ENCODE measurements at places on chromosomes 3 and 15. TPM values are rescaled to one million over a fixed set of nuclear protein-coding genes. Genes with fewer than 3 reads are reported as not detected.
A peak's percentile ranks its signal among the peaks of the same experiment; 100 is the strongest.

- no peak for DNase-seq
These were observed 69.5 kb upstream of the GUCA1C start for GRCh38 chr3:109023167-109023566.

DNA sequence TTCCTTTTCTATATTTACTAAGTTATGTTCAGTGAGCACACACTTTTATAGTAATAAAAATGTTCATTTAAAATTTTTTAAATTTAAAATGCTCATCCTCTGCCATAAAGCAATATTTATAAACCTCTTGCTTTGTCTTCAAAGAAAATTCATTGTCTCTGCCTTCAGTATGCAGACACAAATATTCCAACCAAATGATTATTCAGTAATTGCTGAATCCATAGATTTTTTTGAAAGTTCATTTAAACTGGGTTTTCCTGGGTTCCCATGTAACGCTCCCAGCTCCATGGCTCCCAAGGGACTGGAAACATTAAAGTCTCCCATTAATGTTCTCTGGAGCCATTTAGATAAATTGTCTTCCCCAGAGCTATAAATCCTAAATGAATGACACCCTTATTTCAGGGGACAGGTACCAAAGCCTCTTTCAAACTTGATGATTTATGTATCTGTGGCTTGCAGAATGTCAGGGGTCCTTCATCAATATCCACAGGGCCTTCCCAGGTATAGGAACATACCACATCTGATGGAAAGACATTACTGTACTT lies 15.2 kb upstream of the GLCE start:
- no peak for DNase-seq

DNA sequence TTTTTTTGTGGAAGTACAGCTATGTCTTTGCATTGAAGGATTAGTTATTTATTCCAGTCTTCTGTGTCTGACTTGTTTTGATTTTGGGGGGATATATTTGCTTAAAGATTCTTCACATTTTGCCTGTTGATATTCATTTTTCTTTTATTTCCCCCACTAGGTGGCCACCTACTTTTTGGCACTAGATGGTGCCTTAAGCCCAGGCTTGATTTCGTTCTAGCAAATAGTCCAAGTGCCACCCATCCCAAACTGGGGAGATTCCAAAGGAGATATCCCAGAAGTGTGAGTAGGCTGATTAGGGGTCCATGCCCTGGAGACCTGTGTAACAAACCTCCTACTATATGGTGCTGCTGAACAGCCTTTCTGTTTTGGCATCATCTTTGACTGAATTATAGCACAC lies 80.0 kb upstream of the SPATA16 start:
- DNase-seq = no peak

GRCh38 chr3:115602194-115602593 lies 21.1 kb upstream of the GAP43 start:
- DNase-seq = no peak

- no peak for DNase-seq
These were observed 5.1 kb upstream of the TASOR start for GRCh38 chr3:56688191-56688590.

GRCh38 chr15:90047956-90048575 lies 46.9 kb downstream of the ZNF710 start:
- DNase-seq = peak; percentile 35

GRCh38 chr15:44246521-44247268 lies 41.8 kb upstream of the GOLM2 start:
- no peak for DNase-seq

GRCh38 chr3:191695131-191695814 lies 234.3 kb downstream of the PYDC2 start:
- DNase-seq = no peak

DNA sequence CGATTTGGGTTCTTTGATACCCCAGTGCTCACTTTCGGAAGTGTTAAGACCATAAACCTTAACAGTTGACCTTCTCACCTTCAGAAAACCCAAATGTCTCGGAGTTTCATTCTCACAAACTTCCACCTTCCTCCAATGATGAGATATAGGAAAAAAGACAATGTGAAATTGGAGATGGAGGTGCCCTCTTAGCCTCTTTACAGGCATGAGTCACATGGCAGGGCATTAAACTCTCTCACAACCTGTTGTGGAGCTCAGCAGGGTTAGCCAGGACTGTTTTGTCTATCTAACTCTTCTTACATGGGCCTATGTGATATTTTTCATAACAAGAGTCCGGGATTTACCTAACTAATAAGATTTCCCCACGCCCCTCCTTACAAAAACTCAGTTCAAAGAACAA lies 10.7 kb downstream of the AGTR1 start:
- DNase-seq = no peak

DNA sequence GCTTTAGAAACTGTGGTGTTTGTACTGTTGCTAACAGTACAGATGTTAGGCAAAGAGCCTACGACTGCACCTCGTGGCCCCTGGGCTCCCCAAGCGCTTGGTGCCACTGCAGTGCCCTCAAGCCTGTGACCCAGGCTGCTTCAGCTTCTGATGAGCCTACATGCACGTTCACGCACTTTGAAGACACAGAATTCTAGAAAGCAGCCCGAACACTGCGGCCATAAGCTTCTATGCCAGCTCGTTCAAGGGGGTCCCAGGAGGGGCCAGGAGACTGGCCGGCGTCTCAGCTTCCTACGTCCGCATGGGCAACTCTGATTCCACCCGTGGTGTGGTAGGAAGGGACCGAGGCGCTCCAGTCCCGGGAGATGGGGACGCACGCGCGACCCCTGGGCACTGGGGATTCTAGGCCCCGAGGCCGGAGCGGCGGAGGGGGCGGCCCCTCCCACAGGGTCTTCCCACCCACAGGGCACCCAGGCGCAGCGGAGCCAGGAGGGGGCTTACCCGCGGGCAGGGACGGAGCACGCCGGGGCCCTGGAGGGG lies 653 bp downstream of the MYO5C start:
- no peak for DNase-seq

DNA sequence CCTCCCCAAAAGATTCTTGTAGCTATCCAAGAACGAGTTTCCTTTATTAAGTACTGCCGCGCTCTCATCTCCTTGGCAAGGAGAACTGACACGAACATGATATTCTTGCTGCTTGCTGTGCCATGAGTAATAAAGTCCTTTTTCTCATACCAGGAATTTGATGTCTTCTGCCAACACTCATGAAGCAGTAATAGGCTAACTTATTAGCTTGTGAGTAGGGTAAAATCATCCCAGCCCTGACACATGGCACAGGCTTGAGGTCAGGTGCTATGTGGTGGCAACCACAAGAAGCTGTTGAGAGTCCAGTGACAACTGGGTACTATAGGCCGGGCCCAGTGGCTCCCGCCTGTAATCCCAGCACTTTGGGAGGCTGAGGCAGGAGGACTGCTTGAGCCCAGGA lies 22.7 kb upstream of the UBXN7 start:
- DNase-seq = no peak

DNA sequence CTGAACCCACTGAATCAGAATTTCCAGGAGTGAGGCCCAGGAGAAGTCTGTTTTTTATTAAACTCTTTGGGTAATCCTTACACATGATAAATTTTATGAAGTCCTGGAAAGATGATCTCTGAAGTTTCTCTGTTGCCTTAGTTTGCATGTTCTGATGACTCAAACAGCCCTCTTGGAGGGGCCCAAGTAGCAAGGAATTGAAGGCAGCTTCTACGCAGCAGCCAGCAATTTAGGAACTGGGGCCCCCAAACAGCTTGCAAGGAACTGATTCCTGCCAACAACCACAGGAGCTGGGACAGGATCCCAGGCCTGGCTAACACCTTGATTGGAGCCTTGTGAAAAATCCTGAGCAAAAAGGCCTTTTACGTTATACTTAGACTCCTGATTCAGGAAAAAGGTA lies 5.4 kb upstream of the ACP3 start:
- peak; percentile 93 for DNase-seq

DNA sequence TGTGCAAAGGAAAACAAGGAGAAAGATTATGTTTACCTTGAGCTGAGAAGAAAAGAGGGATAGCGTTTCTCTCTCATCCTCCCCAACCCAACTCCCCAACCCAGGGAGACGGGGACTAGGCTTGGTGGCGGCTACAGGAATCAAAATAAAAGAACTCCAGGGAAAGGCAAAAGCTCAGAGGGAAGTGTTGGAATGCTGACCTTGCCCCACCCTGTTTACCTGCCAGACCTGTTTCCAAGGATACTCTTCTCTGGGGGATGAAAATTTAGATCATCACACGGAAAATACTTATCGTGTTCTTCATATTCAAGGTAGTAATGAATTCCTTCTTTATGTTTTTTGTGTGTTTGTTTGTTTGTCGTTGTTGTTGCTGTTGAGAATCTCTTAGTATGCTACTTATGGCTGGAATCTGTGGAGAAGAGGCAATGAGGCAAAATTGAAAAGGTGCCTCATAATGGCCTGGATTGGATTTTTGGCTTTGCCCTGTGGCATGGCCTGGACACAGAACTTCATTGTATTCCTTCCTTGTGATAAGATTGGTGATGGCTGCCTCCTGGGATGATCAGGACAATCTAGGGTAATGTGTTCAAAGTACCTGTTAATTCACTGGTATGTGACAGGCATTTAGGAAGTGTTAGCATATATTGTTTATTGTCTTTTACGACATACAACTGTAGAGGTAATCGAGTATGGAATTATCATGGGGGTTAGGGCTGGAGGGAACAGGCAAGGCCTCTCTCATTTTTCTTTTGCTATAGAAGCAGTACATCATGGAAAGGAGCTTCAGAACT lies 11.1 kb upstream of the TPRG1 start:
- DNase-seq = no peak

GRCh38 chr3:156291272-156292123 lies 171.1 kb downstream of the KCNAB1 start:
- DNase-seq = peak; percentile 37

DNA sequence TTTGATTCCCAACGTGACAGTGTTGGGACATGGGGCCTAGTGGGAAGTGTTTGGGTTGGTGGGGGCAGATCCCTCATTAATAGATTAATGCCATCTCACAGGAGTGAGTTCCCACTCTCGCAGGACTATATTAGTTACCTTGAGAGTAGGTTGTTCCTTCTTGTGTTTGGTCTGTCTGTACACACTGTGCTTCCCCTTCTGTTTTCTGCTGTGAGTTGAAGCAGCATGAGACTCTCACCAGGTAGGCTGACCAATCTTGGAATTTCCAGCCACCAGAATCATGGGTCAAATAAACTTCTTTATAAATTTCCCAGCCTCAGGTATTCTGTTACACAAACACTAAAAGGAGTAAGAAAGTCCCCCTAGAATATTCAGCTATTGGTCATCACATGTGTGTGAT lies 145.4 kb downstream of the ERC2 start:
- no peak for DNase-seq

DNA sequence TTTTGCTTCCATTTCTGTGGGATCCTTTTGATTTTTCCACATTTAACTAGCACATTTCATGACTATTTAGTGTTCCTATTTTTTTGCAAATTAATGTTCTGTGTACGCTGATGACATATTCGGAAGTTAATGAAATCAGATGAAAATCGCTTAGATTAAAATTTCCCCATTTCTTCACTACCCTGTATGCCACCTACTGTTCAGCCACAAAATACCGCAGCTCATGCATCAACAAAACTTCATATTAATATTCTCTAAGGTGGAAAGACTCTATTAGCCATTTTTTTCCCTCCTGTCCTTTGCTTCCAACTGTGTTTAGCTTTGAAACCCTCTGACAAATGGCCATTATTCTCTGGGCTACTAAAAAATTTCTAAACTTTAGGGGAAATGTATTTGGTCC lies 300.6 kb downstream of the MECOM start:
- DNase-seq = no peak

DNA sequence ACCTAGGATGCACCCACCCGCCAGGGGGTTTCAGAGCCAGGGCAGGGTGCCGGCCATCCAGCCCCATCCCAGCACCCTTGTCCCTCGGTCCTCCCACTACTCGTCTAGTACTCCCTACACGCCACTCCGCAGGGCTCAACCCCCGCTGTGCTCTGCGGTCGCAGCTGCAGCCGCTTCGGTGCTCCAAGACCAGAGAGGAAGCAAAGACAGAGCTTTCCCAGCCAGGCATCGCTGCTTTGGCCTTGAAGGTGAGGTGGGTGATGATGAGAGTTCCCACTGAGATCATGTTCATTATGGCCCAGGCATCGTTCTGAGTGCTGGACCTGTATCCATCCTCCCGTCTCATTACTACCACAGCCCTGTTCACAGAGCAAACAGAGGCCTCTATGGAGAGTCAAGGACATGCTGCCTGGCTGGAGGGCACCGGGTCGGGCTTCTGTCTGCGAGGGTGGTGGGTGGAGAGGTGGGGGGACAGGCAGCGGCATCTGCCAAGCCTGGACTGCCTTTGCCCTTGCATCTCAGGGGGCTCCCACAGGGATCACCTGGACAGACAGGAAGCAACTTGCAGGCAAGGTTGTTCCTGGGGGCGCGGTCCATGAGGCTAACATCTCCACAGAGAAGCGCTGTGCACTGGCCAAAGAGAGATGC lies 66.9 kb downstream of the KLF13 start:
- DNase-seq = no peak

DNA sequence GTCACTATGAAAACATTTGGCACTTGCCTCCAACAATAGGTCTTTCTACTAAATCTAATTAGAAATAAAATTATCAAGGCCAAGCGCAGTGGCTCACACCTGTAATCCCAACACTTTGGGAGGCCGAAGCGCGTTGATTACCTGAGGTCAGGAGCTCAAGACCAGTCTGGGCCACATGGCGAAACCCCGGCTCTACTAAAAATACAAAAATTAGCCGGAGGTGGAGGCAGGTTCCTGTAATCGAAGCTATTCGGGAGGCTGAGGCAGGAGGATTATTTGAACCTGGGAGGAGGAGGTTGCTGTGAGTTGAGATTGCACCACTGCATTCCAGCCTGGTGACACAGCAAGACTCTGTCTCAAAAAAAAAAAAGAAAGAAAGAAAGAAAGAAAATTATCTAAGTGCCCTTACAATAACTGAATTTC lies 1.6 kb upstream of the PLD1 start:
- DNase-seq = peak; percentile 46

DNA sequence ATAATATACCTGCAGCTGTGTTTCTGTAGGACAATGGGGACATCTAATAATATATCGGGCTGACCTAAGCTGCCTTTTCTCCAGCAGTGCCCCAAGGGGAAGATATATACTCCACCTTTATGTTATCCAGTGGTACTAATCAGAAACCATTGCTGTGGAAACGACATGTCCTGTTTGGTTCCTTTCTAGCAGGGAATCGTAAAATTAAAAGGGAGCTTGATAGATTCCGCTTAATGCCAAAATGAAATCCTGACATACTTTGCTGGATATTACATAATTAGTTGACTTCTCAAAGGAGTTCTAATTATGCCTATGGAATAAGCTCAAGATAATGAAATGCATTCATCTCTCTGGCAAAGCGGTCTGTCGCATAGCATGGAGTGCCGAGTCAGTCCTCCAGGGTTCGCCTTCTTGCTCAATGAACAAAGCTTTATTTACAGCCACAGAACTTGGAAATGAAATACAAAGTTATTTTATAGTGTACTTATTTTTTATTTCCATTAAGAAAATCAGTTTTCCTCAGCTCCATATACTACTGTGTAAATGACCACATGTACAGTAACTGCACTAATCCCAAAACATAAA lies 262.8 kb downstream of the LRTM1 start:
- peak; percentile 42 for DNase-seq

GRCh38 chr3:5757213-5757804 lies 569.8 kb downstream of the EDEM1 start:
- no peak for DNase-seq

COL6A5 gene
- polyA plus RNA-seq = 0.10 TPM

CSPG4 gene
- polyA plus RNA-seq = 88.9 TPM

FANCD2OS gene
- not detected for polyA plus RNA-seq

CPN2 gene
- polyA plus RNA-seq = 0.05 TPM

LHFPL4 gene
- 0.19 TPM for polyA plus RNA-seq

LTF gene
- polyA plus RNA-seq = 2.0 TPM

SLTM gene
- 54.3 TPM for polyA plus RNA-seq

AP3B2 gene
- 0.45 TPM for polyA plus RNA-seq
